Effector memory CD4-positive, alpha-beta T cell (primary cell): ENCODE measurements at places on chromosomes 1 and 21.

DNA sequence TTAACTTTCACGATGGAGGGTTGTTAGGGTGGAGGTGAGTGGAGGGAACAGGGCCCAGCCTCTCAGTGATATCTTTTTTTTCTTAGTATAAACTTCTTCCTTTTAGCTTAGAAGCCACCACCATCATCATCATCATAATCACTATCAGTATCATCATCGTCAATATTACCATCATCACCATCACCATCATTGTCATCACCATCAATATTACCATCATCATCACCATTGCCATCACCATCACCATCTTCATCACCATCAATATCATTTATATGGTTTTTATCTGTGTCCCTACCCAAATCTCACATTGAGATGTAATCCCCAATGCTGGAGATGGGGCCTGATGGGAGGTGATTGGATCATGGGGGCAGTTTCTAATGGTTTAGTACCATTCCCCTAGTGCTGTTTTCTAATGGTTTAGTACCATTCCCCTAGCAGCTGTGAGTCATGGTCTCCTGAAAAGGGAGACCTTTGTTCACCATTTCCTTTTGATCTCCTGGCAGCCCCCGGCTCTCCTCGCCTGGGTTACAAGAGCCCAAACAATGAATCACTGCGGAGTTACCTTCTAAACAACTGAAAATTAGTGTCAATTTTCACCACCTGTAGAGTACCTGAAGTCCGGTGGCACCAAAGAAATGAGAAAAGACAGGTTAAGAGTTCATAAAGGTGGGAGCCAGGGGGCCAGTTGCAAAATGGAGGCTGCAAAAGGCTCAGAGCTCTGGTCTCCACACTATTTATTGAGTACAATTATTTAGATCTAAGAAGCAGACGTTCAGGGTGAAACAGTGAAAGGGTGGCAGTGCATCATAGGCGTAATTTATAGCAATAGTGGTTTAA is 3.1 kb upstream of the PLA2G2E start:
- no peak for DNase-seq

DNA sequence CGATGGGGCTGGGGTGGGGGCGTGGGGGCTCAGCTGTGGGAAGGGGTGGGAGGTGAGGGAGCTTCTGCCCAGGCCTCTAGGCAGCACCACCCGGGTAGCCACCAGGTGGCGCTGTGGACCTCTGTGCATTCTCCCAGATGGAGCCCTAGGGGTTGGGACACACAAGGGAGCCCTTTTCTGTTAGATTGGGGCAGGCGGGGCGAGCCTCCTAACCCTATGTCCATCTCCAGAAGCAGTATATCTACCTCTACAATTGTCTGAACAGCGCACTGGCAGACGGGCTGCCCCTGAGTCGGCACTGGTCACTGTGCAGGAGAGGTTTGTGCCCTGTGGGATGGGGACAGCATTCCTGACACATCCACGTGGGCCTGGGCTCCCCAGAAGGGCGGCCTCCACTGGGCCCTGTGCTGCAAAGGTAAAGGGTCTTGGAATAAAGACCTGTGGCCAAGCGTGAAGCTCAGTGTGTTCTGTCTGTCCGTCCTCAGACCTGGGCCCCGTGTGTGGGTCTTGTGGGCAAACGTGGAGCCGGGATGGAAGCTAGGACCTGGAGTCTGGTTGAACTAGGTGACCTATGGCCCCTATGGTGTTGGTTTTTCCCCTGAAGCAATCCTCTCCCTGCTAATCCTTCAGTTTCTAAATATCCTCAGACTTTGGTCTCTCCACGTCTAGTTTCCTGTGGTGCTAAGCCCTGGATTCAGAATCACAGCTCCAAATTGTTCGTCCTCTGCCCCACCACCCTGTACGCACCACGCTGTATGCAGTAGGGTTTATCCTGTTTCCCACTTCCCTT is 4.4 kb upstream of the LGR6 start:
- DNase-seq = peak; percentile 51

DNA sequence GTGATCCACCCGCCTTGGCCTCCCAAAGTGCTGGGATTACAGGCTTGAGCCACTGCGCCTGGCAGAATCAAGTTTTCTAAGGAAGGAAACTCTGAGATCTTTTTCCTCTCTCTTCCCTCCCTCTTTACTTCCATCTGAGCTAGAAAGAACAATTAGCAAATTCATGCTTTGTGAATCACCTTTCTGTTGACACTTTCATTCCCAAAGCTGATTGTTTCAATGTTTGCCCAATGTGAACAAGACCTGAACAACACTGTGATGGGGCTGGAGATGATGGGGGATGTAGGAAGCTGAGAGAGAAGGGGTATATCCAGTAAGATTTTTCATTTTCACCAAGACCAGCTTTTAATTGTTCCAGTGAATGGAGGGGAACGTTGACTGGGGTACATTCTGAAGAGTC is 5.7 kb upstream of the TENT5B start:
- no peak for DNase-seq

DNA sequence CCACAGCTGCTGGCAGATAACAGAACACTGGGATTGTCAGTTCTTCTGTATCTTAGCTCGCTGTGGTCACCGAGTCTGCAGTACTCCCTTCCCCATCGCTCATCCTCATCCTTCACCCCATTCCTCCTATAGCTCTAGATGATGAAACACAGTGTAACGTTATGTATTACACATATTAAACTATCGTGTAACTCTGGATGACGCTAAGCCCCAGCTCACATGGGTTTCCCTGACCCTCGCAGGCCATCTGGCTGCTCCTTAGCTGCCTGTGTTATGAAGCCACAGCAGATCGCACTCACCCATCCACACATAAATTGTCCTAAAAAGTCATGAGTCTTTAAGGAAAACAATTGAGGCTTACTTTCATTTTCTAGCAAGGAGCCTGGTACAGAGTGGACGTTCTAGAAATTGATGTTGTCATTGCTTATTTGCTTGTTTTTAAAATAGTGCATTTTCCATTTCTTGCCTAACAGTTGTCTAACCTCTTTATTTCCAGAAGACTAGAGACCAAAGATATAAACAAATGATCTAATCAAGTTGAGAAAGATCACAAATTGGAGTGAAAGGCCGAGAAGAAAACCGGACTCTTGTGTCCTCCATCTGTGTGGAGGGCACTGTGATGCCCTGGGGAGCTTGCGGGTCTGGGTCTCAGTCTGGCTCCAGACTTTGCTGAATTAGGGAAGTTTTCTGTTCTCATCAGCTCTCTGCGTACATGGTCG is 24.3 kb upstream of the PCP4 start:
- no peak for DNase-seq

DNA sequence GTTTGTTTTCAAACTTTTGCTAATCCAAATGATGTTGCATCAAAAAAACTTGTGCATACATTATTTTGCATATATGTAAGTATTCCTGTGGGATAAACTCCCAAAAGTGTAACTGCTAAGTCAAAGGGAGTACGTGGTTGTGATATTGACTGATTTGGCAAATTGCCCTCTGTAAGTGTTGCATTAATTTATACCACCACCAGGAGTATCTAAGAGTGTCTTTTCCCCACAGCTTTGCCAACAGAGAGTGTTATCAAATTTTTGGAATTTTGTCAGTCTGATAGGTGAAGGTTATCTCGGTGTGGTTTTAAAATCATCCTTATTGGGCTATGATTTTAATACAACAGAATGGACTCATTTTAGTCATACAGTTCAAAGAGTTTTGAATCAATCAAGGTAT is 30.1 kb upstream of the PARP1 start:
- no peak for DNase-seq

DNA sequence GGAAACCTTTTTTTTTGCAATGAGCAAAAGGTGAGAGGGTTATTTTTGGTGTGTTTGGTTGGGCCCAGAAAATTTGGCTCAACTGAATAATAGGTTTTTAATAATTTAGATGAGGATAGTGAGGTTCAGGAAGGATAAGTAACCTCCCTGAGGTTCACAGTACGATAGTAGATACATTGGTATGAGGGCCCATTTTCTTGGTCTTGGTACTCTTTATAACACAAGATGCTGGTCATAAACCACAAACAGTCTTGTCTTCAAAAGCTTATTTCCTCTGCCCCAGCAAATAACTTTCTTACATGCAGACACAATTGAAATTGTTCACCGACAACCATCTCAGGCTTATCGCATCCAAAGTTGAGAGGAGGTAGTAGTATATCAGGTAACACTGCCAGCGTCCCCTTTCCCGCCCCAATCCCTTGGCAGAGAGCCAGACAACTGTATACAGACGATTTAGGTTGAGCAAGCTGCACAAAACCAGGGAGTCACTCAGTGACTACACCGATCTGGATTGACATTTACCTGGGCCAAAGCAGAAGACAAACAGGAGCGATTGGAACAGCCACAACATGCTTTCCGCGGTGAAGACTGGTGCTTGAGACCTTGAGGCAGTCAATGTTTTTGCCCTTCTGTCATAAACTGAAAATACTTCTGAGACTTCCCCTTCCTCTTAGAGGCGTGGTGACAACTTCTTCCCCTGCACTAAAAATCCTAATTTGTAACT is at the start of gene SLAMF6:
Gene SLAMF6, minus strand, starts transcription at position 634 of the 724 bp plus-strand sequence. Its CDS starts 63 bp downstream, at position 571.
- DNase-seq = no peak

DNA sequence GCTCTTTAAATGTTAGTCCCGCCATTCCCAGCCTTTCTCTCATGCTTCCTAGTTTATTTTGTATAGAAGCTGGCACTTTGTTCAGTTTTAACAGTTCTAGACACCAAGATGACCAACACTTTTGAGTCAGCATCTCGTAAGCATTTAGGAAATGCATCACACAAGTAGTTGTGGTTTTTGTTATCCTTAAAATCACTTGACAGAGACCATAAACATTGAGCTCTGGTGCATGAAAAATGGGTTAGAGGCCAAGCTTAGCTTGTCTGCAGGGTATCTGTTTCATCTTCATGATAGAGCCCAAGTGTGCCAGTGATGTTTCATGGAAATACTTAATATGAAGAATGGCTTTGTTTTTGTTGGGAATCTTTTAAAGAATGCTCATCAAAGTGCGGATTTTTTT is 159.7 kb downstream of the DISP1 start:
- no peak for DNase-seq

DNA sequence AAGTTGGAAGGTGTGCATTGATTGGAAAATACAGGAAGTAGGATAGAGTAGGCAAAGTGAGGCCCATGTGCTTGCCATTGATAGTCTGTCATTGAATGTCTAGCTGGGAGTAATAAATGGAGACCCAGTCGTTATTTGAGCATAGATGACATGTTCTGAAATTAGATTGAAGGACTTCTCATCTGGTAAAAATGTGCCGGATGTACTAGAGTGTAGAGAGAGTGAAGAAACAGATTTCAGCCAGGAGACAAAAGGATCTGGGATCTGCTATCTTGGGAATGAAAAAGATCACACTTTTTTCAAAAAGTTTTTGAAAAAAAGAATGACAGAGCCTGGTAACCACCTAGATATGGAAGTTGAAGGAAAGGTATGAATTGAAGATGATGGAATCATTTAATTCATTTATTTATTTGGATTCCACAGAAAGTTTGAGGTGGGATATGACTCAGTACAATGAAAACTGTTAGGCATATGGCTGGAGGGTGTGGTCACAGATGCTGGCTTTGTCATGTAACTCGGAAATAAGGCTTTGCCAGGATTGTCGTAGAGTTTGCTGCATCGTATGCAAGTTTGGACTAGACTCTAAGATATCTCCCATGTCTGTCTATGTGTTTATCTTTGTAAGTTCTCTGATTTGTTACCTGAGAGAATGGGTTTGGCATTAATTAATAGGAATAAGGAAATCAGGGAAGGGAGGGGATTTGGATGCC is 137.1 kb downstream of the PBX1 start:
- DNase-seq = no peak

- DNase-seq = peak; percentile 16
Observed at GRCh38 chr21:46605767-46606426, 1.0 kb upstream of the S100B start.

GRCh38 chr1:37901191-37901892 is 42.0 kb upstream of the MTF1 start:
- DNase-seq = no peak

GRCh38 chr1:38860454-38860795 is 853 bp upstream of the RRAGC start:
- DNase-seq = no peak

DNA sequence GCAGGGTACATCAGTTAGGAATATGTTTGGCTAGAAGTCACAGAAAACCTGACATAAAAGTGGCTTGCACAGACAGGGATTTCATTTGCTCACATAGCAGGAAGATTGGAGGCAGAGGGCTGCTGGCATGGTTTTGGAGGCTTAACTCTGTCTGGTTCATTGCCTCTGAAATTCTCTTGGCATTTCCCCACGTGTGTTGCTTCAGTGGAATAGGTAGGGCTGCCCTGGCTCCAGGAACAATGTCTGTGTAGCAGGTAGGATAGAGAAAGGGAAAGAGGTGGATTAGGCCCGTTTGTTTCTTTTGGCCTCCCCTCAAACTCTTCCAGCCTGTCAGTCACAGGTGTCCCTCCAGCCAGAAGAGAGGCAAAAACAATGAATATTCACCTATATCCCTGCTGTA is 20.5 kb upstream of the SIPA1L2 start:
- DNase-seq = no peak

- no peak for DNase-seq
Observed at GRCh38 chr1:109272831-109273547, 10.0 kb downstream of the PSRC1 start.

DNA sequence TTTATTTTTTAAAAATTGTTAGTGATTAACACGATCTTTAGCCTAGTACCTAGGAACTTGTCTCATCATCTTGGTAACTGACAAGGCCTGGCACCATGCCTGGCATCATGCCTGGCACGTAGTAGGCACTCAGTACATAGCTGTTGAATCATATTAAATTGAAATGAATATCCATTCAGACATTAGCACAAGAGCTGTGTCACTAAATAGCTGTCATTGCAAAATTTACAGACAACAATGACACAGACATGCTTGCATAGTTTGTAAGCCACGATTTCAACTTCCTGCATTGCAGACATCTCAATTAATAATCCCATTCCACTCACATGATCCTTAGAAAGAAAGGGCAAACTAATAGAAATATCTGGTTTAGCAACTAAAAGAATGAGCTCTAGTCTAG is 15.4 kb upstream of the PHACTR4 start:
- no peak for DNase-seq

- no peak for DNase-seq
Observed at GRCh38 chr1:57254022-57254421, 169.8 kb downstream of the DAB1 start.

GRCh38 chr1:89552471-89553081 is 27.9 kb downstream of the LRRC8B start:
- no peak for DNase-seq

DNA sequence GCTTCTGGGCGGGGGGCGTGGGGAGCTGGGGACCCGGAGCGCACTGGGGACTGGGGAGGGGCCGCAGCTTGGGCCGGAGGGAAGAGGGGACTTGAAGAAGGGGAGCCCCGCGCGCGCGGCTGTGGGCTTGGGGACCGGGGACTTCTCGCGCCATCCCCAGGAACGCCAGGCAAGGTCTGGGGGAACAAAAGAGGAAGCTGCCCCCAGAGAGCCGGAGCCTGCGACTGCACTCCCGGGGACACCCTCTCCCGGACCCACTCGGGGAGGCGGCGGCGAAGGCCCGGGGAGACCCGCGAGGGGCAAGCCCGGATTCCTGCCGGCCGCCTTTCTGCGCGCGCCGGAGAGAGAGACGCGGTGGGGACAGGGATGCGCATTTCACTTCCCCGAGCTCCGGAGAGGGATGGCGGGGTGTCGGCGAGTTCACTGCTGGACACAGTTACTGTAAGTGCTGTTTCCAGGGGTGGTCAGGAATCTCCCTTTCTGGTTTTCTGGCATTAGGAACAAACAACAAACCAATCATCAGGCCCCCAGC is 732 bp downstream of the ABCG1 start:
- peak; percentile 29 for DNase-seq
